EL (cell line): ENCODE measurements at places on chromosomes 4 and X.

DNA sequence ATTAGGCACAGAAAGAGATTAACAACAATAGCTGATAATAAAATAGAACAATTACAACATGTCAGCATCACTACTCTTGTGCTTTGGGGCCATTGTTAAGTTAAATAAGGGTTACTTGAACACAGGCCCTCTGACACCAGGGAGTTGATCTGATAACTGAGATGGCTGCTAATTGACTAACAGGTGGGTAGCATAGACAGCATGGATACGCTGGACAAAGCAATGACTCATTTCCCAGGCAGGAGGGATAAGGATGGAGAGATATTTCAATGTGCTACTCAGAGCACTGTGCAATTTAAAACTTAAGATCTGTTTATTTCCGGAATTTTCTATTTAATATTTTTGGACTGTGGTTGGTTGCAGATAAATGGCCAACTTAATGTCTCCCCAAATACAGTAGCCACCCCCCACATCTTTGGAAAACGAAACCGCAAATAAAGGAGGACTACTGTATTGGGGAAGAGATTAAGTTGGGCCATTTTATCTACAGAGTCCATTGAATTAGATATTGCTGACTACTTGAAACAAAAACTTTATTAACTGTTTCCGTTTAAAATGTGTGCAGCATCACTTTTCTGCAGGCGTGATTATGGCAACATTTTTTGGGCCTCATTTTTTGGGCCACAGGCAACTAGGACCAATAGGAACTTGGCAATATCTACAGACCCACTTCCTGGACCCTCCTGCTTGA lies 200.6 kb upstream of the KLF3 start:
- no peak for DNase-seq

DNA sequence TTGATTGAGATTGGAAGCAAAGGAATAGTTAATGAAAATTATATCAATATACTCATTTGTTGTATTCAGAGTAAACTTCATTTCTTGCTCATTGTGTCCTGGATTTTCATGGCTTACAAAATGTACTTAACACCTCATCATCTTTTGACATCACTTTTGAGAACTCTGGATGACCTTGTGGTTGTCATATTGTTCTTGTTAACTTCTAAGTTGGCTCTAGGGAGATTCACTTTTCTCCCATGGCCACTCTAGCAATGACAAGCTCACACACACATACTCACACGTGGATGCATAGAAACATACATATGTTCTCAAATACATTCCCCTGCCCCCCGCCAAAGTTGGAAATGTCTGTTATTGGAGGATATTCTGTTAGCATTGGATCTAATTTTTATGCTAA lies 15.3 kb downstream of the PHEX start:
- no peak for DNase-seq

DNA sequence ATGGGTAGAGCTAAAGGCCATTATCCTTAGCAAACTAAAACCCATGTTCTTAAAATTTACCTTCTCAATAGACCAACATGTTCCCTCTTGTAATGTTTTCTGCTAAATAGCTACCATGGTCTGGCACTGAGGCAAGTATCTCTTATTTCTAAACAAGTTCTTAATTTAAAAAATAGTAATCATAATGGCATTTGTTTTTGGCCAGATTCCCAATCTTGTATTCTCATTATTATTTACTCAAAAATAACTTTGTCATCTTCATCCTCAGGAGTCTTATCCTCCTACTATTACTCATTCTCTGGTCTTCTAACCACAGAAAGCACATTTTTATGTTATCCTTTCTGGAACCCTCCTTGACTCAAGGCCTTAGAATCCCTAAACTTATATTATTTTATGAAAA lies 931.2 kb downstream of the CCSER1 start:
- no peak for DNase-seq

- no peak for DNase-seq
Measured at GRCh38 chrX:55210931-55211677, 9.0 kb upstream of the PAGE5 start.

- DNase-seq: no peak
Measured at GRCh38 chrX:30215357-30215843, at the start of gene MAGEB2. TSS of gene MAGEB2 (plus strand) at chrX:30215563. CDS start at chrX:30218581, 3,018 bp downstream.

DNA sequence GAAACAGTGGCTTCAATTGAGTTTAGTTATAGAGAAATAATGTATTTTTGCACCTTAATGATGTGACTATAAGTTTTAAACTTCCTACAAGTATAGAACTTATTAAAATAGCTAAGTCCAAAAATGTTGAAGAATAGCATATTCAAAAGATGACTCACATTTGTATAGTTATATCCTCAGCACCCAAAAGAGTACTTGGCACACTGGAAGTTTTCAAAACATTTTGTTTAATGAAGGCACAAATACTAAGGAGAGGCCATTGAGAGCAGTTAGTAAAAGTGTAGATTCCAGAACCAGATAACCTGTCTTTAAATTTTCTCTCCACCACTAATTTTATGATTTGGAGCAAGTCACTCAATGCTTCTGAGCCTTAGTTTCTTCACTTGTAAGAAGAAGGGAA lies 226.9 kb upstream of the MID1 start:
- DNase-seq: peak; percentile 10

DNA sequence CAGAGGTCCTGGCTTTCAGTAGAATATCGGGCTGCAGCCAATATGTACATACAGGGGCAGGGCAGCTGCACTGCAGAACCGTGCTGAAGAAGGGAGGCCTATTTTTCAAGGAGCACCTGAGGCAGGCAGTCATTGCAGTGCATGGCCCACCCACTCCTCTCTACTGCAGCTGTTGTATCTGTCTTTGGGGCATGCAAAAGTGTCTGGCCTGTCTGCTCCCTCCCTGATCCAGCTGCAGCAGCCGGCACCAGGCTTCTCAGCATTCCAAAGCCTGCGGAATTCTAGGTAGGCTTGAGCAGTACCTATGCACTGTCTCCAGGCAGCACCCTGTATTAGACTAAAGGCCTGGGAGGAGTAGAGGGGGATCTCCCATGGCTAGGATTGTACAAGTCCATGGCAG lies 415.2 kb upstream of the MAGEB16 start:
- no peak for DNase-seq

- DNase-seq: no peak
Measured at GRCh38 chr4:186598686-186599085, 43.3 kb upstream of the MTNR1A start.

- DNase-seq: no peak
Measured at GRCh38 chr4:1869530-1870327, 1.5 kb upstream of the NSD2 start.

DNA sequence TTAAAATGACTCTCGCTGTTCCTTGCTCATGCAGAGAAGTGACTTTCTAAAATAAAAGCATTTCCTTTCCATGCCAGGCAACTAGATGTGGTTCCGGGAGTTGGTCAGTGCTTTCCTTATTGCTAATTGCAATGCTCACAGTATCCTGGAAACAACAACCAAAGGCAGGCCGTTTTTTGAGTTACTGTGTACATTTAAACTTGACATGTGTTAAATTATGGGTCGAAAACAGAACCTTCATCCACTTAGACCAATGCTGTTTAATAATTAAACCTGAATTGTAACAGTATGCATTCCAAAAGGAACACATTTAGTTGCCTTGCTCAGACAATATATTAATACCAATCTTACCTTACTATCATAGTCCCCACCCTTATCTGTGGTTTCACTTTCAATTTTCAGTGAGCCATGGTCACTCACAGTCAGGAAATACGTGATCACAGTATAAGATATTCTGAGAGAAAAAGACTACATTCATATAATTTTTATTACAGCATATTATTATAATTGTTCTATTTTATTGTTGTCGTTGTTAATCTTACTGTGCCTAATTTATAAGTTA lies 102.6 kb downstream of the HS6ST2 start:
- DNase-seq: no peak

DNA sequence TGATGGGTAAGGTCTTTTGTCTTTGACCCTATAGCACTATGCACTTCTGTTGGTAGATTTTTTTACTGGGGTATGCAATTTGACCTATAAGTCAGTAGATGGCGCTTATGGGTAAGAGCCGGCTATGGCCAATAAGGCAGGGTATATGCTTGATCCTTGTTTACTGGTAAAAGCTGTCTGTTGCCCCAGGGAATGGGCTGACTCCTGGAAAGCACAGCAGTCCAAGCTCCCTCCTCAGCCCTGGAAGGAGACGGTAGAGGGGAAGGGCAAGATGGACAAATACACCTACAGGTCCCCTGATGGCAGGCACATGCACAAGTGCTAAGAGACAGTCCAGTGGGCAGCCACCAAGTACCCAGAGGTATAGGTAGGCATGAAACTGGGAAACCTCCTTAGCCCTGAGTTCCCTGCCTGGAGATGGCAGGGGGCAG lies 63.7 kb downstream of the ADAMTS3 start:
- DNase-seq: peak; percentile 61

- DNase-seq: peak; percentile 66
Measured at GRCh38 chr4:107913283-107913899, 18.0 kb upstream of the CYP2U1 start.

GRCh38 chrX:45842207-45842925 lies 641.7 kb upstream of the DIPK2B start:
- no peak for DNase-seq

GRCh38 chr4:182010876-182011275 lies 232.3 kb upstream of the TENM3 start:
- DNase-seq: no peak

DNA sequence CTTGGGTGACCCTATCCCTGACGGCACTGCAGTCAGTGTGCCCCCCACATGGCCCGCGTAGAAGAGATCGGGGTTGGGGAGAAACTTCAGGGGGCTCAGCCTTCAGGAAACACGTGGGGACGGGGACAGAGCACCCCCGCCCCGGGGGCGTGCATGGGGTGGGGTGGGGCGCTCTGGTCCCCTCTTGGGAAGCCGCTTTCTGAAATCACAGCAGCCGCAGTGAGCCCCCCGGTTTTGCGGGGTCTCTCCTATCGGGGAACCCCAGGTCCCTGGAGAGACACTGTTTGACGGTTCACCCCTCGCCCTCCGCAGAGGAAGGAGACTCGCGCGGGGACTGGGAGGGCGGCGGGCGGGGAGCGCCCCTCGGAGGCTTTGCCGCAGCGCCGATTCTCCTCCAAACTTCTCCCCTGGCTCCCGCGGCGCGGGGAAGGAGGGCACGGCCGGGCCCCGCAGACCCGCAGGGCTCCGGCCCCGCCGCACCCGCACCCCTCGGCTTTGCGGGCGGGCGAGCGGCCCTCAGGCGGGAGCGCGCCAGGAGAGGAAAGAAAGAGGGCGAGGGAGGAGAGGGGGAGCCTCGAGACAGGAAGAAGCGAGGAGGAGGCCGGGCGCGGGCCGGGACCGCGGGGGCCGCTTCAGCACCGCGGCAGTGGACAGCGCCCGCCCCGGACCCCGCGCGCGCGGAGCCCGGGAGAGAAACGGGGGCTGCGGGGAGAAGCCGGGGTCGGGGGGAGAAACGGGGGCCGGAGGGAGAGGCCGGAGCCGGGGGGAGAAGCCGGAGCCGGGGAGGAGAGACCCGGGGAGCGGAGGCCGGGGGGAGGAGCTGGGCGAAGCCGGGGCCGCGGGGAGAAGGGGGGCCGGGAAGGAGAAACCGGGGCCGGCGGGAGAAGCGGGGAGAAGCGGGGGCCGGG lies 612 bp downstream of the CPLX1 start:
- peak; percentile 19 for DNase-seq

DNA sequence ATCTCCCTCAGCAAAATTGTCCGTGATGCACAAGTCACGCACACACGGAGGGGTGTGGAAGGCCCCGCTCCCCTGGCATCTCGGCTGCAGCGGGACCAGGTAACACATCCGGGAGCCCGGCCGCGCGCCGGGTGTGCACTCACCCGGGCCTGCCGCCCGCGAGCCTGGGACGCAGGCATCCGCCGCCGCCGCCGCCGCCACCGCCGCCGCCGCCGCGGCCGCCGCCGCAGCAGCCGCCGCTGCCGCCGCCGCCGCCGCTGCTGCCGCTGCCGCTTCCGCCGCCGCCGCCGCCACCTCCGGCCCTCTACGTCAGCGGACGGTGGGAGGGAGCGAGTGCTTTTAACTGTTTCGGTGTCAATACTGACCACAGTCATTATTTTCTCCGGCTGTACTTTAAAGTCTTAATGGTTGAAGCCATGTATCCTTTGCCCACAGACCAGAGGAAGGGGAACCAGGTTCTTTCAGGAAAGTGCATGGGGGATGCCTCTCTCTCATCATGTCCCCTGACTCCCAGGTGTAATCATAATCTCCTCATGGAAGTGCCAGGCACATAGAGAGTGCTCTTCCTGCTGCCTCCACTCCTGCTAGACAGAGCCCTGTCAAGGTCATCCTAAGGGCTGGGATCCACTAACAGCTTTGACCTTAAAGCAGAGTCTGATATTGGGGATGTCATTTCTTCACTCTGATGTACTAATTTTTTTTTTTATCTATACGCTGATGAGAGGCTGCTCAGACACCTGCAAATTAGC lies 38.0 kb downstream of the MAGEE2 start:
- peak; percentile 1 for DNase-seq

DNA sequence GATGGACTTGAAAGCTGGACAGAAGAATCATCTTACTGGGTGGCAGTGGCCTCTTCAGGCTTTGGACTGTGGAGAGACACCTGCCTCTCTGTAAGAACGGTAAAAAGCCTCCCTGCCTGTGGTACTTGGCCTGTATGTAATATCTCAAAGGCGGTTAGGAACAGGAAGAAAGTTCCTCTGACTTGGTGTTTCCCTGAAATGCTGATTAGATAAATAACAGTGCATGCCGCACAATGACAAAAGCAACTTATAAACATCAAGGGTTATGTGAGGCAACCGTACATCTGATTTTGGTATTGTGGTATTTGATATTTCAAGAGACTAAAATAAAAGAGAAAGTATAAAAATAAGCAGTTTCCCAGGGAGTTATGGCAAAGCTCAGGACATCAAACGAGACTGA lies 92.4 kb upstream of the SORBS2 start:
- DNase-seq: no peak

DNA sequence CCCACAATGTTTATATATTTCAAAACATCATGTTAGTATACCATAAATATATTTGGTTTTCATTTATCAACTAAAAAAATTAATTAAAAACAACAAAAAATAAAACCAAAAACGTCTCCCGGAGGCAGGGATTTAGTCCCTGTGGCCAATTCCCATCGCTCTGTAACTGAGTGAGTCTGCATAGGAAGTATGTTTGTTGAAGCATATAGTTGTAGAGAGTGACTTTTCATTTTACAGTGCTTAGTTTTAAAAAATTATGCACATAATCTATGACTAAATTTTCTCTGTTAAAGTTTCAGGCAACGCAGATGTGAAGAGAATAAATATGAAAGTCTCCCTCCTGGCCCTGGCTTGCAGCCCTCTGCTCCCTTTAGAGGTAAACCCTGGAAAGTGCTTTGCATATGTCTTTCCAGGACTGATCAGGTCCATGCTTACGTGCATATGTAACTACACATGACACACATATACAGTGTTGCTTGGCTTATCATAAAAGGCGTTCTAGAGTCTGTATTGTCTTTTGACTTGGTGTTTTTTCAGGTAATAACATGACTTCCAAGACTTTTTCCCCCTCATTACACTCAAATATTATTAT lies 63.4 kb upstream of the SORBS2 start:
- DNase-seq: no peak

DNA sequence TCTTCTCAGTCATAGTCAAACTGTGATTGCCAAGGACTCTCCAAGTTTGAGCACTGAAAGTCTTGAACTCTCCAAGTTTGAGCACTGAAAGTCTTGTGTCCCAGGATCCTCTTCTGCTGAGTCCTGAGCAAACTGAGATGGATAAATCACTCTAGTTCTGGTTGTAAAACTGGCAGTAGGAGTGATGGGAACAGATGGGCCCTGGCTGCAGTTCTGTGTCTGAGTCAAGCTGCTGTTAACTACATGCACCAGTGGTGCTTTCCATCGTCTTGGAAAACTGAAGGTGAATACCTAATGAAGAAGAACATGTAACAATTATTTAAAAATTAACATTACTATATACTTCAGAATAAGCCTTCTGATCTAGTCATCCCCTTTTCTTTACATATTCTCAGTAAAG lies 27.6 kb upstream of the KCNIP4 start:
- DNase-seq: no peak
